ENCODE measurements at places on chromosomes 5 and 9.

GRCh38 chr5:66694036-66694435, 97.8 kb downstream of the MAST4 start:
- no peak for DNase-seq

GRCh38 chr9:95071925-95072324, 245.6 kb downstream of the FANCC start:
- no peak for DNase-seq

GRCh38 chr5:73135429-73136054, 15.2 kb downstream of the TMEM171 start:
- no peak for DNase-seq

DNA sequence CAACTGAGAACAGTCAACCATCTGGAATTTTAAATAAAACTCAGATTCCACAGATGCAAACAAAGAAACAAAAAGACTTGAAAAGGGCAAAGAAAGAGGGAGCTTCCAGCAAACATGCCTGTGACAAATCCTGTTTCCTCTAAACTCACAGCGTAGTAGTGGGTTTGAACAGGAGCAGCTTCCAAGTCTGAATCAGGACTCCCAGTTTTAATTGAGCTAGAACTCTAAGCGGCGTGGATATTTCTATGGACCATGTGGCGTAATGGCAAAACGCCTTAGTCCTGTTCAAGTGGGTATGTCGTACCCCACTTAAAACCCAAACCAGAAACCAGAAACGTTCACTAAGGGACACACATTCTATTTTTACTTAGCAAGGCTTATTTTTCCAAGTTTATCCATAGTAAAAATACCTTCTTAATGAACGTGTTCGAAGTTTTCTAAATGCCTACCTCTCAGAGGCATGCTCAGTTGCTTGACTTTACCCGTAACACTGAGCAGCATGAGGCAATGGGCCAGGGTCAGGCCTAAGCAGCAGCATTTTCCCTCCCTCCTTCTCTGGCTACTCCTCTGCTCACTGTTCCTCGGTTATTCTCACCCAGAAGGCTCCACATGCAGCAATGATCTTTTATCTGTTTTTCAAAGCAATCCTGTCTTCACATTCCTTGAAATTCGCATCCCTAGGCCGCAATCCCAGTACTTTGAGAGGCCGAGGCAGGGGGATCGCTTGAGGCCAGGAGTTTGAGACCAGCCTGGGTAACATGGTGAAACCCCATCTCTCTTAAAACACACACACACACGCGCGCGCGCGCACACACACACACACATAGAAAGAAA, 77.9 kb downstream of the FNBP1 start:
- DNase-seq, result no peak

- DNase-seq, result no peak
These were observed 11.1 kb downstream of the FGF1 start for GRCh38 chr5:142674531-142675469.

GRCh38 chr9:108549184-108549583, 306.6 kb downstream of the ACTL7B start:
- DNase-seq, result no peak

- DNase-seq, result no peak
These were observed 45.7 kb downstream of the SARDH start for GRCh38 chr9:133692364-133692985.

GRCh38 chr5:178324481-178325310, 92.1 kb upstream of the PHYKPL start:
- DNase-seq, result no peak

- no peak for DNase-seq
These were observed 118.4 kb upstream of the PRSS3 start for GRCh38 chr9:33676746-33677505.

All from stimulated activated CD4-positive, alpha-beta T cell treated with anti-CD3 and anti-CD28 coated beads, TNF-alpha, amount 100 ng/mL, for 1 hour (primary cell).